T-helper 17 cell (primary cell): ENCODE measurements at places on chromosomes 6 and 20.
A peak's percentile ranks its signal among the peaks of the same experiment; 100 is the strongest.

- DNase-seq = no peak
Observed at GRCh38 chr6:129100164-129100563, 217.2 kb downstream of the LAMA2 start.

- no peak for DNase-seq
Observed at GRCh38 chr20:8545212-8545611, 413.1 kb downstream of the PLCB1 start.

DNA sequence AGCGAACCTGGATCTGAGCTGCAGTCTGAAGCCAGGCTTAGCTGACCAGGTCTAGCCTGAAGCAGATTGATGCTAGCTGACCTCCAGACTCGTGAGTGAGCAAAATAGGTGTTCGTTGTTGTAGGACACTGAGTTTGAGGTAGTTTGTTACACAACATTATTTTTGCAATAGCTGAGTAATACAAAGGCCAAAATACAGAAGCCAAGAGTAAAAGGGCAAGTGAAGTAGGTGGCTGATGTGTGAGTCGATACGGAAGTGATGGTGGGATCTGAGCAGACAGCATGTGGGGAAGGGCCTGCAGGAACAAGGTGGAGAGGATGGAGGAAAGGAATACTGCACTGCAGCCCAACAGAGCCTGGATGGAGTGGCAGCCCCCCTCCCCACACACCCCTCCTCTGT is 8.5 kb upstream of the SPATS1 start:
- DNase-seq = no peak

DNA sequence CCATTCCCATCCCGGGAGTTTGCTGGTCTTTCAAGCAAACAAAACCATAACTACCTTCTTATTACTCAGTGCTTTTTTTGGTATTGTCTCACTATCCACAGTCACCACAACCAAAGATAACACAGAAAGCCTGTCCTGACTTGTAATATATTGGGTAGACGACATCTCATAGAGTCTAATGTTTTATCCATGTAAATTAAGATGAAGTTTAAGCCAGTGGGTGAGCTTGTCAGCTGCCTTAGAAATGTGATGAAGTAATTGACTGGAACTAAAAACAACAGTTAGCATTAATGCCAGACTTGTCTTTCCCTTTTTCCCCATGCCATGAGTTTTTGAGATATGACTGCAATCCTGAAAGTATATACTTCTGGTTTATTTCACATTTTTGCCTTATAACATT is 282.7 kb upstream of the PRDM1 start:
- DNase-seq = no peak

GRCh38 chr20:46752728-46753127 is 43.3 kb downstream of the SLC2A10 start:
- DNase-seq = peak; percentile 37
